ENCODE measurements at places on chromosomes 7 and 10.

GRCh38 chr7:33449847-33450246 lies 320.5 kb downstream of the BBS9 start:
- DNase-seq, result no peak

DNA sequence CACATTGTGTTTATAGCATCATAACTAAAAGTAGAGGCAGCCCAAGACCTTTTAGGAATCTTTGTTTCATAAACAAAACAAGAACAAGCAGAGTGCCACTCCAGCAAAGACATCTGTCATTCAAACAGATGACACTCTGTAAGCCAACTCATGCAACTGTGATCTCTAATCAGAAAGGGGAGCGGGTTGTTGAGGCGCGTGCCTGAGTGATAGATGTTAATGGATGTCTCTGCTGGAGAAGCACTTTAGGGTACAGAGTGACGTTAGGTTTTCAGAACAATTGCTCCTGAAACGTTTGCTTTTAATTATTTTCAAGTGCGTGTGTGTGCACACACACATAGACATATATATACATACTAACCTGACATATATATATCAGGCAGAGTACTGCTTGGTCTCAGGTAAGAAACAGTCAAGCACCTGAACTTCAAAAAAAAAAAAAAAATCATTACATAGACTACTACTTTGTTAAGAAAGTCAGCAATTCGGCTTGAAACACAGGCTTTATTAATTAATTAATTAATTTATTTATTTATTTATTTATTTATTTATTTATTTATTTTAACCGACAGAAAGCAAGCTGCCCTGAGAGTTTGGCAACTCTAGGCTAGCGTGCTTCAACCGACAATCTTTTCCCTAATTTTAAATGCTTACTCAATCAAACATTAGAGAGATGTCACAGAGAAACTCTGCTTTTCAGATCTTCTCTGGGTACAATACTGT lies 109.1 kb downstream of the POU6F2 start:
- no peak for DNase-seq

DNA sequence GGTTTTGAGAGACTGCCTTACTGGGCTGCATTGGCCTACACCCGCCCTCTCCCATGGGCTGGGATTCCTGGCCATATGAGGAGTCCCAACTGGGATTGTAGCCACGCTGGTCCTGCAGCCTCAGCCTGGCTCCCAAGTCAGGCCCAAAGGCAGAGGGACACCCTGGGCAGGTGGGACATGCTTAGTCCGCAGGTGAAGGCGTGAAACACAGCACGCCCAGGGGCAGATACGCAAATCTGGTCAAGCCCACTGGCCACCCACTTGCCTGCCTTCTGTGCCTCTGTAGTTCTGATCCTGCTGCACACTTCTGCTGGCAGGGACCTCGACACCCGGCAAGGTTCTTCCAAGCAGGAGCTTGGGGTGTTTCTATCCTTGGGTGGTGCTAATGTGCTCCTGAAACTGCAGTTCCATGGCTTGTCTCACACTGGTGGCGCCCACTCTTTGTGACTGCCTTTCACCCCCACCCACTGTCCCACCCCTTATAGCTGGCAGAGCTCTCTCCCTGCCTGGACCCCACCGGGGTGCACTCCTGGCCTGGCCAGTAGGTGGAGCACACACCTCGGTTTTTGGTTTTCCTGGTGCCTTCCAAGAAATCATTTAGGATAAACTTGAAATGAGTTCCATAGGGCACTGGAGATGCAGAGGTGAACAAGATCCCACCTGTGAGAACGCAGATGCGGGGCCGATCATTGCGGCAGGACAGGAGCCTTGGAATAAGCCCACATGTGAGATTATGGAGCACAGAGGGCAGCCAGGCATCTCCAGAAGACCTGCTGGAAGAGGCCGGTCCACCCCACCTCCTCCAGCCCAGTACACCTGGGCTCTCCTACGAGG lies 47.9 kb downstream of the MKI67 start:
- no peak for DNase-seq

GRCh38 chr7:33779216-33779615 lies 126.1 kb upstream of the BMPER start:
- DNase-seq, result no peak

DNA sequence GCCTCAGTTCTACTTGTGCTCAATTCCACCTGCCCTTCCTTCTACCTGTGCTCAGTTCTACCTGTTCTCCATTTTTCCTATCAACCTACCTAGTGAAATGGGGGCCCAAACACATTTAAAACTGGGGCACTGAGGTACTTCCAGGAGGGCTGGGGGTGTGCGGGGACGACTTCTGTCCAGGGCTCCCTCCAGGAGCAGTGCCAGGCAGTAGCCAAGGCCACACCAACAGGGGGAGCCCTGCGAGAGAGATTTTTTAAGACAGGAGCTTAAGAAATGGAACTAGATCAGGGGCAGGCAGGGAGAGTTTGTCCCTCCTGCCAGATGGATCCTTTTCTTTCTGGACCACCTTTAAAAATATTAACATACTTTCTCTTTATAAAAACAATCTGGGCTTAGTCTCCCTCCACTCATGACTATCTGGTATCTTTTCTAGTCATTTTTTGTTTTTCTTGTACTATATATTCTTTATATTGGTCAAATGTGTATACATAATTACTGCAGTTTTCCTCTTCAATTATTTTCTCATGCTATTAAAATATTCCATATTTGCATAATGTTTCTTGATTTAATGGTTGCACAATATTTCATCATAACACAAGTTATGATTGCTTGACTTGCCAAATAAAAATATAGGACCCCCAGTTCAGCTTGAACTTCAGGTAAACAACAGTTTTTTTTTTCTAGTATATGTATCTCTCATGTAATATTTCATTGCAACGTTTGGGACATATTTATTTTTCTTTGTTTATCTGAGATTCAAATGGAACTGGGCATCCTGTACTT lies 47.3 kb upstream of the INSYN2A start:
- DNase-seq, result peak; percentile 16

- peak; percentile 79 for DNase-seq
These were observed 56.2 kb upstream of the TM9SF3 start for GRCh38 chr10:96642973-96643372.

DNA sequence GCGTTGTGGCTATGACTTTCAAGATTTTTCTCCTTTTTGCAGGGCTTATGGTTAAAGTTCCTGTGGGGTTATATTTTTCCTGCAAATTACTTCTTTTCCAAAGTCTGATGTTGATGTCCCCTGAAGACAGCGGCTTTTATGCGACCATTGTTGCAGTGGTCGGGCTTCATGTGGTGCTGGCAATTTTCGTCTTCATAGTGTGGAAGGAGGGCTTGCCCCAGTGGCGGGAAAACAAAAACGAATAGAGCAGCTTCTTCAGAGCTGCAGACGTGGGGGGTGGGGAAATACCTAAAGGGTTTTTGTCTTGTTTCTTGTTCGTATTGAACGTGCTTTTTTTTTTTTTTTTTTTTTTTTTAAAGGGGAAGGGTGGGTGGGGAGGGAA lies 53.8 kb downstream of the MCMBP start:
- DNase-seq, result no peak

DNA sequence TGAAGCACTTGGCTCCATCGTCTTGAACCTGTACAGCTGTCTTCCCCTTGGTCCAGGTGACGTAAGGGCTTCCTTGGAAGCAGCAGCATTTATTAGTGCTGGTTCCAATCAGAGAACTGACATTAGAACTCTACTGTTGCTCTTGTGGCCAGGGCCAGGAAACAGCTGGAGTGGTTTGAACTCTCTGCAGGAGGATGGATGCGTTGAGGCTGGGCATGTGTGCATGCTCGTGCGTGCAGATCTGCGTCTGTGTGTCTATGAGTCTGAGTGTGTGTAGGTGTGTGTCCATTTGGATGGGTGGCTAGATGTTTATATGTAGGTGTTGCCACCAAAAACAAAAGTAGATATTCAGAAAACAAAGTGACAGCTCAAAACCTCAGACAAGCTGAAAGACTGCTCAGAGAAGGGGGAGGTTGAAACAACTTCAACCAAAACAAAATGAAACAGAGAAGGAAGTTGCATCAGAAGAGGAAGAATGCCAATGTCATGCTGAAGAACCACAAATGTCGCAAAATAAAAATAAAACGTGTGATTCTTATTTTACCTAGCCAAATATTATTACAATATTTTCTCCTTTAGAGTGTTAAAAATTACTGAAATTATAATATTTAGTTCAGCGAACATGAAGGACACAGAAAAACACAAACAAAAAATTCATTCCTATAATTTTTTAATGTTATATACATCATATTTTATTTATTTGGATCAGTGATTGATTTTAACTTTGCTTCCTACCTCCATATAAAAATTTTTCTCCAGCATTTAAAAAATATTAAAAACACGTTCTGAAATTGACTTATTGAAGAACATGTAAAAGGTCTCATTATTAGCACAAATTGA lies 96.1 kb upstream of the MKLN1 start:
- peak; percentile 94 for DNase-seq

DNA sequence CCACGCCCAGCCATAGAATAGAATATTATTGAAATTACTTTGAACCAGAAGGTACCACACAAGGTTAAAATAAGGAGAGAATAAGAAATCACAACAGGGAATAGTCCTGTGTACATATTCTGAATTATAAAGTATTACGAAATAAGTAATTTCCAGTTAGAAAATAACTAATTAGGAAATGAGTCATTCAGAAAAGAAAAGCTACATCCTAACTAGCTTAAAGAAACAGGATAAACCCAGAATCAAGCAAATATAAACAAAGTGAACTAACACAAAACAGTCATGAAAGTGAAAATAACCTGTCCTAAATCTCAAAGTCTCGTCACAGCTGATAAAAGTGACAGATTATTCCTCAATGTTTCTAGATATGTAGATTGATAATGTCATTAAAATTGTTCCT lies 74.8 kb upstream of the NEBL start:
- no peak for DNase-seq

DNA sequence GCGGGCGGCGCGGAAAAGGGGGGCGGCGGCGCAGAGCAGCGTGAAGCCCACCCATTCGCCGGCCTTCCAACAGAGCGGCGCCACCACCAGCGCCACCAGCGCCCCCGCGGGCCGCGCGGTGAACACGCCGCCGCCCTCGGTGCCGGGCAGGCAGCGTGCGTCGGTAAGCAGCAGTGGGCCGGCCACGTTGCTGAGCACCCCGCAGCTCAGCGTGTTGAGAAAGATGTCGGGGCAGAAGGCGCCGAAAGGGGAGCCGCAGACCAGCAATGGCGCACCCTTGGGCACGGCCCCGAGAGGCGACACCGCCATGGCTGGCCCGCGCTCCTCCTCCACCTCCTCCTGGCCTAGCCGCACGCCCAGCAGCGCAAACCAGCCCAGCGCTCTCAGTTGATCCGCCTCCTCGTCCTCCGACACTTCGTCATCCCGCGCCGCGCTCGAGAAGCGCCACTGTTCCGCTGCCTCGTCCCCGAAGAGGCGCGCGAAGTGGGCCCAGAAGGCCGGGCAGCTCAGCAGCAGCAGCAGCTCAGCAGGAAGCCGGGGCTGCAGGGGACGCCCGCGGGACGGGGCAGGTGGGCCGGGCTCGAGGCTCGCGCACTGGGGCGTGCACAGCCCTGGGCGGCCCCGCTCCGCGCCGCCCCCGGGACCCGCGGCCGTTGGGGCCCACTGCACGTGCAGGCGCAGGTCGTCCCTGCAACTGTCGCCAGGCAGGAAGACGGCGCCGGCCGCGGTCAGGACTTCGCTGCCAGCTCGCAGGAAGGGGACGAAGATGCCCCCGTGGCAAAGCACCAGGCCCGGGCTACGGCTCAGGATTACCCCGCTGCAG lies 623 bp downstream of the TYSND1 start:
- DNase-seq, result peak; percentile 68

GRCh38 chr10:84539216-84539615 lies 210.8 kb downstream of the CCSER2 start:
- DNase-seq, result no peak

Measured in MV-4-11 (cell line).